ENCODE measurements at places on chromosomes 7 and 10. TPM values are rescaled to one million over a fixed set of nuclear protein-coding genes. Genes with fewer than 3 reads are reported as not detected.

ZEB1 gene
- 1.4 TPM for total RNA-seq

GRCh38 chr7:131648491-131648890 is 92.1 kb upstream of the PODXL start:
- DNase-seq, result no peak

DNA sequence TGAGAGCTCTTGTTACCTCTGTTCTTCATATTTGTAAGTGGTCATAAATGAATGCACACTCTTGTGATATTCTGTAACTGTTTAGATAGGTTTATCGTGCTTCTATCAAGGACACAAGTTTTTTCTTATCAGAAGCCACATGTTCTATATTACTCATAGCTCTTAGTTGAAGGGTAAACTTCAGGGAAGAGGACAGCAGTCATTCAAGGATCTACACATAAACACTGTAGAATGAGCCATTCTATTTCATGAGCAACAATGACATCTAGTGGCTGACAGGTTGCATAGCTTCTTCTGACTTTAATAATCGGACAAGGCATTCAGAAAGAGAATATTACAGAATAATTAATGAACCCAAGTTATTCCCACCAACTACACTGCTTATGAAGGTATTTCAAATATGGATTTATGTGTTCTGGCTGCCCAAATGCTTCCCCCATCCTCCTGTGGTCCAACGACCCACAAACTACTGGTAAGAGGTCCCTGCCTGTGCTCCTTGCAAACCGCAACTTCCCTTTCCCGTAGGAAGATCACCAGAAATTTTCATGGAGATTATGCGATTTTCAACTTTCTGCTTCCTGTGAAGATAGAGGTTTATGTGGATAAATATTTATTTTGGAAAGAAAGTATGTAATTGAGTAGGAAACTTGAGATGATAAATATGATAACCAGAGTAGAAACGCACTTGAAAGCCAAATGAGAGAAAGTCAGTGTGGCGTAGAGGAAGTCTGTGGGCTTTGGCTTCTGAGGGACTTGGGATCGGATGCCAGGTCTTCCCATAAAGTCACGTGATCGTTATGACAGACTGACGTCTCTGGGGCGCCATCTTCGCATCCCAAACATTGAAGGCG is 16.8 kb upstream of the ABCB5 start:
- peak; percentile 4 for DNase-seq

ANKRD1 gene
- 6.7 TPM for total RNA-seq

- no peak for DNase-seq
Observed at GRCh38 chr10:126080879-126081411, 184.6 kb downstream of the FANK1 start.

- peak; percentile 74 for DNase-seq
Observed at GRCh38 chr10:74502963-74503608, 323.3 kb upstream of the KAT6B start.

DNA sequence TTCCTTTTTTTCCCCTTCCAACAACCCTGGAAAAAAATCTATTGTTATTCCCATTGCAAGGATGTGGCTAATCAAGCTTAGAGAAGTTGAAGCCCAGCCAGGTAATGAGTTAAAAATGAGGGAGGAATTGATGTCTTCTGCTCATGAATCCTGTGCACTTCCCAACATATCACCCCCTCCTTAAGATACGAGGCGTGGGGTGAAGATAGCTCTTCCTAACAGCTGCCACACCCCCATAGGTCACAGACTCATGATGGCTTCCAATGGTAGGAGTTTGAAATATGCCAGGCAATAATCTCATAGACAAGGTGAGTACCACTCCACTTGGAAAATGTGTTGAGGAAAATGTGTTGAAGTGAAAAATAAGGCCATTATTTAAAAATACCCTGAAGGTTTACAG is 71.3 kb upstream of the HECW1 start:
- no peak for DNase-seq

SUN3 gene
- 0.24 TPM for total RNA-seq

- DNase-seq, result no peak
Observed at GRCh38 chr7:31788883-31789680, 102.1 kb downstream of the PPP1R17 start.

All from PC-9 (cell line).